ENCODE measurements at places on chromosomes 13 and 19. TPM values are rescaled to one million over a fixed set of nuclear protein-coding genes. Genes with fewer than 3 reads are reported as not detected.

DNA sequence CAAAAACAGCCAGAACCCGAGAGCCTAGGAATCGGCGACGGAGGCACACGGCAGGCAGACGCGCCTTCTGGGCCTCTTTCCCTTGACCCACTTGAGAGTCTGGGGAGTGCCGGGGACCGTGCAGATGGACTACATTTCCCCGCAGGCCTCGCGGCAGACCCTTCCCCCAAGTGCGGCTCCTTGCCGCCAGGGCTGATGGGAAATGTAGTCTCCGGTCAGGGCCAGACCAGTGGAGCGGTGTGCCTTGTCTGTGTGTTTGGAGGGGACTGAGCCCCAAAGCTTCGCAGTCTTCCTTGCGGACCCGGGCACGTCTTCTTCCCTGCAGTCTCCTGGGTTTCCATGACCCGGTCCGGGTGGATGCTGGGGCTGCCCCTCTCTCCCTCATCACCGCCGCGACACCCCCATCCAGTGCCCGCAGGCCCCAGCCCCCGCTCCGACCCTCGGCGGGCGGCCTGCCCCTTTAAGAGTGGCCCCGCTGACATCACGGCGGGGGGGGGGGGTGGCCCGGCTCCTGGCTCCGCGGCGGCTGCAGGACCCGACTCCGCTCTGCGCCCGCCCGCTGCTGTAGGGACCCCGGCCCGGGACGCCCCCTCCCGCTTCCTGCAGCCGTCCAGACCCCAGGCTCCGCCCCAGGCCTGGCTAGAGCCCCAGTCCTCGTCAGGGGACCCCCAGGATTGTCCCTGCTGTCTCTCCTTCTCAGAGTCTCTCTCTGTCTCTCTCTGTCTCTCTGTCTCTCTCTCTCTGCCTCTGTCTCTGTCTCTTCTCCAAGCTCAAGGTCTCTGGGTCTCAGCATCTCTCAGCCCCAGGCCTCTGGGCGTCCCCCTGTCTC, 758 bp upstream of the CACNG7 start:
- peaks cover 14% of the 10 kb centered on the region for H3K4me1 ChIP-seq
- peak; percentile 73 for DNase-seq
- no peaks in the 10 kb centered on the region for H3K36me3 ChIP-seq
- H3K4me3 ChIP-seq, result no peak overlapping the region
- H3K27ac ChIP-seq, result no peak overlapping the region

DNA sequence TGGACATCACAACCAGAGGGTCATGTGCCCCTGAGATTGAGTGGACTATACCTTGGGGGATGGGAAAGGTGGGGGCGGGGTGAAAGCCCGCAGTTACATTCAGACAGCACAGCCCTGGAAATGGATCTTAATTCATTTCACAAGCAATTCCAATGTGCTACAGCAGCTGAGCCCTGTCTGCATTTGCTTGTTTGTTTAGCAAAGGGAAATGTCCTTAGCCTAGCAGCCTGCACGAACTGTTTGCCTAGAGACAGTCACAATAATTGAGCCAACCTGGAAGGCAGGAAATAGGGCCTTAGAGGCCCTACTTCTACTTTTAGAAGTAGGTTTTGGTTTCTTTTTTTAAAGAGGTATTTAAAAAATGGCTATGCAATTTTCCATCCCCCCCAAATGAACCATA, 177.3 kb upstream of the KL start:
- H3K4me3 ChIP-seq, result no peak overlapping the region
- peaks cover under 1% of the 10 kb centered on the region for H3K36me3 ChIP-seq
- peak; percentile 20 for DNase-seq
- H3K27ac ChIP-seq, result peak overlapping the region; percentile 24
- peaks cover 12% of the 10 kb centered on the region for H3K4me1 ChIP-seq

- H3K36me3 ChIP-seq, result no peaks in the 10 kb centered on the region
- H3K27ac ChIP-seq, result no peak overlapping the region
- H3K27me3 ChIP-seq, result no peaks in the 10 kb centered on the region
- DNase-seq, result no peak
- no peaks in the 10 kb centered on the region for H3K4me1 ChIP-seq
These were observed 305.9 kb upstream of the ARGLU1 start for GRCh38 chr13:106873810-106874209.

- no peaks in the 10 kb centered on the region for H3K27me3 ChIP-seq
- no peak overlapping the region for H3K27ac ChIP-seq
- DNase-seq, result no peak
These were observed 28.6 kb downstream of the PEPD start for GRCh38 chr19:33492951-33493350.

DNA sequence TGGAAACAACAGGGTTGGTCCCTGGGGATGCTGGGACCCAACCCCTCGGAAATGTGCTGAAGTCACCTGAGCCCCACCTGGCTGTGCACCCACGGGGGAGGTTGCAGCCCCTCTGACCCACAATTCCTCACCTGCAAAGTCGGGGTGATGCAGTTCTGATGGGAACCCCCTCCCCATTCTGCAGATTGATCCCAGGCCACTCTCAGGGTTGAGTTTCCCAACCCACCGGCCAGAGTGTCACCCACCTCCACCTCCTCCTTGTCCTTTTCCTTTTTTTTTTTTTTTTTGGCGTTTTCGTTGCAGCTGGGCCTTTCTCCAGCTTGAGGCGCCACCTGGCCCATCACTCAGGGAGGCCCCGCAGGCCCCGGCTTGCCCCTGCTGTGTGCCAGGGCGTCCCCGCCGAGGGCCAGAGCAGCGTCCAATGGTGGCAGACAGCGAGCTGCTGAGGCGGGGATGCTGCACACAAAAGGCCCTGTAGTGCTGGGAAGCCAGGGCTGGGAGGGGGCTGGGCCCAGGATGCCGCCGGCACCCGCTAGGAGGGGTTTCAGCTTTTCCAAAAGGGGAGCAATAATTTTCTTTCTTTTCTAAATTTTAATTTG, 4.6 kb downstream of the PIK3R2 start:
- peaks cover 20% of the 10 kb centered on the region for H3K4me1 ChIP-seq
- H3K27ac ChIP-seq, result no peak overlapping the region
- DNase-seq, result no peak
- H3K36me3 ChIP-seq, result peaks cover 11% of the 10 kb centered on the region
- H3K4me3 ChIP-seq, result no peak overlapping the region

NLRP11 gene
- 0.14 TPM for total RNA-seq

DPF1 gene
- 0.47 TPM for total RNA-seq

NFIX gene
- total RNA-seq, result 4.7 TPM

Data from activated CD8-positive, alpha-beta T cell treated with anti-CD3 and anti-CD28 coated beads for 36 hours (primary cell).